Dermis microvascular lymphatic vessel endothelial cell (primary cell): ENCODE measurements at places on chromosomes 3 and 15.

DNA sequence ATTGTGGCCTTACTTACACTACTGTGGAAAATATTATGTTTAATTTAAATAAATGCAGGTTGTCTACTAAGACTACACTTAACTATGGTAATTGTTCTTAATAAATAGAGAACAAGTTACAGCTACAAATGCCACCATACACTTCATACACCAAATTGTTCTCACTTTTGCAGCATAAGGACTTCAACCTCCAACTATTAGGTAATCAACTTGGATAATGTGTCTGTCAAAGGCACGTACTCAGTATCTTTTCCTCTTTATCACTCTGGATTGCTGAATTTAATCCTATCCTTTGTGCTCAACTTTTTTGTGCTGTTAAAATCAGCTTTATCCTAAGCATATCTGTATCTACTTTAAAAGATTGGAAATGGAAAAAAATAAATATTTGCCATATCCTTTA is 41.6 kb upstream of the TMEM87A start:
- DNase-seq = no peak

GRCh38 chr3:40494698-40495097 is 11.1 kb upstream of the ZNF620 start:
- DNase-seq = no peak

DNA sequence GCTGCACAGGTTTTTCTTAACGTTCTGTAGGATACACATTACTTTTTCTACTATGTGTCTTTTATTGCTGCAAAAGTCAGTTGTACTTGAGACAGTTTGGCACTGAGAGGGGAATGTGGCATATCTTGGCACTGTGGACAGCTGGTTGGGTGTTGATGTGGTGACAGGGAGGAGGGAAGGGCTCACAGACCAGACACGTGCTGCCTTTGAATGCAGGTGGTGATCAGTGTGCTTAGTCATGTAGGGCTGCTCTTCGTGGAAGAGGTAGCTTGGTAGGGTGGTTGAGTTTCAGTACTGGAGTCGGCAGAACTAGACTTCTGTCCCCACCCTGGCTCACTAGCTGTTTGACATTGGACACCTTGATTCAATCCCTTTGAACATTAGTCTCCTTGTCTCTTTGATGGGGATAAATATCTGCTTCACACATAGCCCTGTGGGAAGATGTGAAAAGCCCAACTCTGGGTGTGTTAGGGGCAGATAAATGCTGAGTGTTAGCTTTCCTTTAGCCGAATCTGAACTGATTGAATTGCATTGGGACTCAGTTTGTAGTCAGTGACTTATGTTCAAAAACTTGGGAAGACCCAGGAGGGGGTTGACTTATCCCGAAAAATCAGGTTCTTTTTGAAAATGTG is 108.4 kb downstream of the PTPRG start:
- DNase-seq = no peak

DNA sequence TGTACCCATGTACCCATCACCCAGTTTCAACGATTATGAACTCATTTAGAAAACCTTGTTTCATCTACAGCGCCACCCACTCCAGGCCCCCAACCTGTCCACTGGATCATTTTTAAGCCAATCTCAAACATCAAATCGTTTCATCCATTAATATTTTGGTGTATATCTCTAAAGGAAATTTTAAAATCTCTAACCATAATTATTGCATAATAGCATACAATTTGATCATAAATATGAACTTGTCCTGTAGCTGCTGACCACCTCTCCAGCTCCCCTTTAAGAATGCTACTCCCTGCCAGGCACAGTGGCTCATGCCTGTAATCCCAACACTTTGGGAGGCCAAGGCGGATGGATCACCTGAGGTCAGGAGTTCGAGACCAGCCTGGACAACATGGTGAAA is 2.8 kb upstream of the C3orf70 start:
- no peak for DNase-seq

DNA sequence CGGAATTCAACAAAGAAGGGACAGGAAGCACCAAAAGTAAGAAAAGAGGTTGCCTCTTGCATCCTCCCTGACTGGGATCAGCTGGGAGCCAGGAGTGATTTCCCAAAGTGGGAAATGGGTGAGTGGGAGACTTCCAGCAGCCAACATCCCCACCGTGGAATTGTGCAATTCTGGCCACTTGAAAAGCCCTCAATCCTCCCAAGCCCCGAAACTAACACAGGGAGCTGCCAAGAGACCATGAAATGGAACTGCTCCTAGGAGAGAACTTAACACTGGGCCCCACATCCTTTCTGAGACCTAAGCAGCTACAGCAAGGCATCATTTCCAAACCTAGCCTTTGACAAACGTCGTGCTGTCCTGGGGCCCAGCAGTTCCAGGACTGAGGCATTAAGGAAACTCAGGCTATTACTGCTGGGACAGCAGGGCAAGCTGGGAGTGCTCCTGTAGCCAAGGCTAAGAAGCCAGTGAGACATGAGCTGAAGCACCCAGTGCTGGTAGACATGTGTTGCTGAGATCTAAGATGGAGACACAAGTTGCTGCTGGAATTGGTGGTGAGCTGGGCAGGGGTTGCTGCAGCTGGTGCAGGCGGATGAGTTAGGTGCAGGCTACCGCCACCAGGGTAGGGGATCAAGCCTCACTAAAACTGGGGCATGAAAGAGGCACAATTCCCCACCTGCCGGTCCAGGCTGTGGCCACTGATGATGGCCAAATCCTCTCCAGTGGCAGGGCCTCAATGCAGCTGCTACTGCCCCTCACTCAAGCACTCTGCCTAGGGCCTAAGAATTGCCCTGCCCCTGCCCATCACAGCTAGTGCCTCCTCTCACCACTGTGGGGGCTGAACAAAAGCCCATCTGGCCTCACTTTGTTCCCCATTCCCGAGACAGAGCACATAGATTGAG is 43.9 kb downstream of the ALDH1A2 start:
- no peak for DNase-seq

DNA sequence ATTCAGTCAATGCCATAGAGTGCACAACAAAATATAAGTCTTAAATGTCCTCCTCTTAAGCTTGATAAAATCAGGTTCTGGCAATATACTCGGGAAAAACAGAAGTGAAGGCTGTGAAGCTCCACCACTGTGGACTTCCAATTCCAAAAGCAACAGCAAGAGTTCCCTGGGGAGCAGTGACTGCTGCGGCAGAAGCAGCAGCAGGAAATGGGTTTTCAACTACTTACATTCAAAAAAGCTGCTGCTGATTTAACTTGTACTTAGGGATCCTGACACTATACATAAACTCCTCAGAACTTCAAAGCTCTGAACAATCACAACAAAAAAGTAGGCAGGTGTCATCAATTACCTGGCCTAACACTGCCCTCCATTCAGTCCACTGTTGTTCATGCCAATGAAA is 4.7 kb downstream of the CEP152 start:
- peak; percentile 43 for DNase-seq

DNA sequence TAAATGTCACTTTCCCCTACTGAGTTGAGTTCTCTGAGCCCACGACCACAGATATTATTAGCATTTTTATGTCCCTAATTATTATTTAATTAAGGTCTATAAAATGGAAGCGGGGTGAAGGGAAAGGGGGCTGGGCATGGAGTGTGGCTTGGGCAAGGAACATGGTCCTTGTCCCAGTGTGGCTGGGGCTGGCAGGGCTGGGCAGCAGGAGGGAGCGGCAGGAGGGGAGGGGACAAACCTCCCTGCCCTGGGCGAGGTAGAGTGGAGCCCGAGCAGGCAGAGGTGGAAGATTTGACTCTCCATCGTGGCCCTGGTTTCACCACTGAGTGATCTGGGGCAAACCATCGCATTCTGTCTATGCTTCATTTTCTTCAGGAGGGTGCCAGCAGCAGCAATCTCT is 402.9 kb upstream of the C2CD4B start:
- no peak for DNase-seq

- peak; percentile 31 for DNase-seq
These were observed 29.0 kb downstream of the IFT122 start for GRCh38 chr3:129469026-129469425.

GRCh38 chr3:14143271-14144225 is 18.7 kb downstream of the TMEM43 start:
- DNase-seq = peak; percentile 90

GRCh38 chr15:41503669-41504010 is 10.0 kb downstream of the ITPKA start:
- DNase-seq = no peak

- peak; percentile 66 for DNase-seq
These were observed 116.4 kb downstream of the SENP2 start for GRCh38 chr3:185702262-185703225.

GRCh38 chr3:60384341-60384740 is 866.9 kb downstream of the FHIT start:
- no peak for DNase-seq

DNA sequence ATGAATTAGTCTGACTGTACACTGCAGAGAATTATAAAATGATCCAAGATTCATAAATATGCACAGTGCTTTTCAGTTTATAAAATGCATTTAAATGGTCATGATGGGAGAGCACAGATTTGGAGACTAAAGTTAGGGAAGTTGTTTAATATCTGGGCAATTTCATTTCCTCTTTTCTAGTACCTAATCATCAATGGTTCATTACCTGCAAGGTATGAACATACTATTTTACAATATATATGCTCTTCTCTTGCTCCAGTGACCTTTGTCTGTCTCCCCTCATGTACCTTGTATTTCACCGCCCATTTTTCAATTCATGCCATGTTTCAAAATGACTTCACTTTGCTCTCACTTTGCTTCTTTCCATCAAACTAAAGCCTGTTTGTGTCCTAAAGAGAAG is 114.5 kb downstream of the SUCNR1 start:
- DNase-seq = no peak

- DNase-seq = no peak
These were observed 148.9 kb downstream of the DNAJB8 start for GRCh38 chr3:128317698-128318231.

DNA sequence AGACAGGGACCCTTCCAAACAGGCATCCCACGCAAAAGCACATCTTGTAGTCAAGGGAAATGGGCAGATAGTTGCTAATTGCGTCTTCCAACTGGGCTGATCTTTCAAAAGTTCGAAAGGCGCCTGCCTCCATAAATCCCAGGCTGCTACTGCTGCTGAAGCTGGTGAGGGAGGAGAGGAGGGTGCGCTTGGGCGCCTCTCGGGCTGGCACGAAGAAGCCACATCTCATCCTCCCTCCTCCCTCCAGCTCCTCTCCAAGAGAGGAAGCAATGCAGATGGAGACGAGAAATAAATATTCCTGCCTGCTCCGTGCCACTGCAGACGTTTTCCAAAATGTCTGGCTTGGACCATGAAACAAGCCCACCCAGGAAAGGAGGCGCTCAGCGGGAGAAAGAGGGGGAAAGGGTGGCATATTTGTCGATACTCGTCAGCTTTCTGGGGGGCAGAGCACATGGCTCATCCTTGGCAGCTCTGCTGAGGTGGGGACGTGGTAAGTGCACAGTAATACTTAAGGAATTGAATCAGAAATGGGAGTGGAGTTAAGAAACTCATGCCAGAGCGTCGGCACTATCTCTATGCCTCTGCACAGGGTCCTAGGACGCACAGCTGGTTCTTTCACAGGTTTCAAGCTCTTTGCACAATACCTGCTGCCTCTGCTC is 88.9 kb upstream of the FEZF2 start:
- no peak for DNase-seq

DNA sequence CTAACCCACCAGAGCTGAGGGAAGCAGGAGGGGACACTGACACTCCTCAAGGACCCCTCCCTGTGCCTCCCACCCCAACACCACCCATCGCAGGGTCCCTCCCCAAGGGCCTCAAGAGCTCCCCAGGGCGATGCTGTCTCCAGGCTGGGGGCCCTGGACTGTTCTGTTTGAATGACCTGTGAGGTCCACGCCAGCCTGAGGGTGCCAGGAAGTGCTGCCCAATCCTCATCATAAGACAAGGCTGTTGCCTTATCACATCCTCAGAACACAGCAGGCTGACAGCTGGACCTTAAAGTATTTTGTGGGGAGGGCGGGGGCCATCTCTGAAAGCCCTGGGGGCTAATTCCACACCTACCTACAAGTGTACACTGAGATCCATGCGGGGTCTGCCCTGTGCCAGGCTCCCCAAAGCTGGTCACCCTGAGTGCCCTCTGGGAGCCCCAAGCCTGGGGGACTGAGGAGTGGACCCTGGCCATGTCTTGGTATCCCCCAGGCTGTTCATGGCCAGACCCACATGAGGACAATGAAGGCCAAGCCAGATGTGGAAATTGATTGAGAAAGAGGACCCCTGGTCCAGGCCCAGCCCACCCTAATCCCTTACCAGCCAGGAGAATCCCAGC is 23.8 kb upstream of the GOLGA6C start:
- no peak for DNase-seq

DNA sequence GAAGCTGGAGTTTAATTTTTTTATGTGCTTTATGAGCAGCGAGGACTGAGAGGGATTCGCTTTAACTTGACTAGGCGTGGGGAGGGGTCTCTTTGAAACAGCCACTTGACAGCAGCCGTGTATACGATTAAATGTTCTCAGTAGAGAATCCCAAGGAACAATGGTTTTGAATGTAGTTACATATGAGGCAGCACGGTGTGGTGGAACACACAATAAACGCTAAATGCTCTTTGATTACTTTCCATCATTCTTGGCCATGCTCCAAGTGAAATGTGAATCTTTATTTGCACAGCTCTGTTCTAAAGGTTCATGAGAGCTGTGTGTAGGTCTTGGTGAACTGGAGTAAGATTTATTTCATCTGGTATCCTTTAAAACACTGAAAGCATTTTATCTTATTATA is 251.4 kb upstream of the TGFBR2 start:
- DNase-seq = no peak

DNA sequence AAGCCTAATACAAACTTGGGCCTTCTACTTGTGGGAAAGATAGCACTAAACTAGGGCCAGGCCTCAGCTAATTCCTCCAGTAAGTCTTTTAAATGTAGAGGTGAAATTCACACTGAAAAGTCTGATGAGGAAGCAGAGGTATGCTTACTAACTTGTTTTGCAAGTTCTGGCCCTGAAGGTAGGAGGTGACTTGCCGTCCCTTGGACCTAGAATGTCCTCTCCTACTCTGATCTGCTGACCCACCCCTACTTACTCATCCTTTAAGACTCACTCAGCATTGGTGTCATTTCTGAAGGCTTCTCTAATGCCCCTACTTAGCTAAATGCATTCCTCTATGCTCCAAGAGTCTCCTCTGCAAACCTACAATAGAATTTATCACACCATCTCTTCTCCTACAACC is 19.4 kb downstream of the RIOX2 start:
- DNase-seq = no peak

GRCh38 chr3:55162031-55162795 is 234.4 kb upstream of the LRTM1 start:
- no peak for DNase-seq

GRCh38 chr3:151769175-151769574 is 35.4 kb downstream of the AADACL2 start:
- no peak for DNase-seq

GRCh38 chr3:172751175-172751704 is 714 bp downstream of the ECT2 start:
- no peak for DNase-seq
